T-helper 22 cell (primary cell): ENCODE measurements at places on chromosomes 2 and 18.

DNA sequence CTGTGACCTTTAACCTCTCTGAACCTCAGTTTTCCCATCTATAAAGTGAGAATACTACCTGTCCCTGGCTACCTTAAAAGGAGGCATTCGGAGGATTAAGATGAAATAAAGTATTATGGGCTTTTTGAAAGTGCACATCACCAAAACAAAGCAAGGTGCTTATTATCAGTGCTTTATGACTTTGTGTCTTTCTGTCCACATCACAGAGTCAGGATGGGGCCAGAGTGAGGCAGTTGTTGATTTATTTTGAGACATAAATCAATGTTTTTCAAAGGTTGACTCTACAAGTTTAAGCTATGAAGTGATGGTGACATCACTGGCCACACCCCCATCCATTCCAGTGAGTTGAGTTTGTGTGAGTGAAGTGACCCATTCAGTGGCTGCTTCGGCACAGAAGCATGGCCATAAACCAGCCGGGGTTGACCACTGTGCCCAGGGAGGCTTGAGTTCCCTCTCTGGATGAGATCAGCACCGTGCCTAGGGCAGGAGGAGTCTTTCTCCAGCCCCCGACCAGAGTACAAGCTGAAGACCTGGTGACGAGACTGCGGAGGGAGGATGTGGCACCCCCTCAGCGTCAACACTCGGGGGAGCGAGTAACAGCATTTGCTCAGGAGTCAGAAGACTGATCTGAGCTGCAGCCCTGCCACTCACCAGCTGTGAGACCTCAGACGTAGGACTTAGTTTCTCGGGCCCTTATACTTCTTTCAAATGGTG lies 89.0 kb upstream of the PPP1CB start:
- no peak for DNase-seq

DNA sequence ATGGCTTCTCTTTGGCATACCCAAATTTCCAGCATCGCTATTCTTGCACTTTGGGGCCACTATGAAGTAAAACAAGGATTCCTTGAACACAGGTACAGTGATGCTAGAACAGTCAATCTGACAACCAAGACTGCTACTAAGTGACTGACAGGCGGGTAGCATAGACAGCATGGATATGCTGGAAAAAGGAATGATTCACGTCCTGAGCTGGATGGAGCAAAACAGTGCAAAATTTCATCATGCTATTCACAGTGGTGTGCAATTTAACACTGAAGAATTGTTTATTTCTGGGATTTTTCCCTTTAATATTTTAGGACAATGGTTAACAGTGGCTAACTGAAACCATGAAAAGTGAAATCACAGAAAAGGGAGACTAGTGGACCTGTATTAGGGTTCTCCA lies 1511.2 kb upstream of the ZEB2 start:
- DNase-seq: no peak

GRCh38 chr2:207593277-207593676 lies 31.9 kb downstream of the METTL21A start:
- DNase-seq: no peak

DNA sequence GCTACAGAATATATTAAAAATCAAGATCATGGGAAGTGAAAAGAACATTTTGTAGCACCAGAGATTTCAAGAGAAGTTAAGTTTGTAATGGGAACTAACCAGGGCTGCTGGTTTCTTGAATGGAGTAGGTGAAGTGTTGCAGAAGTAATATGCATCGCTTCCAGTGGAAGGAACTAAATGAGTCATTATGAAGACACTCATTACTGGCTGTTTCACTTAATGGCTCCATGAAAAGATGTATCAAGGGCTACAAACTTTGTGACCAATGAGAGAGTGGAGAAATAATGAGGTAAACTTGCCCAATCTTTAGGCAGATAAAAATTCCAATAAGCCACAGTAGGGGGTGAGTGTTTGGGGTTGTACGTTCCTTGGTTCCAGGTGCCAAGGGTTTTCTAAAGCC lies 380.4 kb upstream of the POU3F3 start:
- no peak for DNase-seq

GRCh38 chr2:74507926-74508520 lies 528 bp upstream of the PCGF1 start:
- no peak for DNase-seq

GRCh38 chr2:27445615-27446014 lies 3.4 kb downstream of the KRTCAP3 start:
- DNase-seq: no peak
